Body of pancreas (tissue), 4 donors: ENCODE measurements at places on chromosomes 12 and 14. TPM values are rescaled to one million over a fixed set of nuclear protein-coding genes. Genes with fewer than 3 reads are reported as not detected.
A peak's percentile ranks its signal among the peaks of the same experiment; 100 is the strongest.

NGB gene
- 0.33 TPM for total RNA-seq

ITPR2 gene
- total RNA-seq = 37.4 TPM

NANOG gene
- total RNA-seq = 2.3 TPM

TPH2 gene
- 0.26 TPM for total RNA-seq

NTN4 gene
- 47.7 TPM for total RNA-seq

RILPL2 gene
- total RNA-seq = 2.6 TPM

SUPT16H gene
- total RNA-seq = 34.6 TPM

DNA sequence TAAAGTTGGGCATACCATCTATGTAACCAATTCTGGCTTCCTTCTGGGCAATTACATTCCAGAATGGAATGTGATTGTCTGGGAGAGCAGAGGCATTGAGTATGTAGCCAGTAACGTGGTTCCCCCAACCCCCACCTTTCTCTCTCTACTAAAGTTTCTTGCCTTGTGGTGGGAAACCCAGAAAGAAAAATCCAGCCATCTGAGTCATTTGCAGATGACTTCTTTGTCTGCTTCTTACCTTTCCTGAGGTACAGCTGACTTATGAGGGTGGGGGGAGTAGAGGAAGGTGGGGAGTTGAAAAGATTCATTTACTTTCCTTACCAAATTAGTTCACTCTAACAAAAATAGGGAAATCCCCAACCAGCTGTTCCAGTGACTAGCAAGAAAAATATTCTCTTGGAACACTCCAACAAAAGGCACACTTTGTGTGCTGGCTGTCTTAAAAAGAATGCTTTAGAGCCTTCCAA, 112.1 kb upstream of the FRMD6 start:
- peaks cover 4% of the 10 kb centered on the region for H3K4me1 ChIP-seq
- H3K27me3 ChIP-seq = no peaks in the 10 kb centered on the region
- no peaks in the 10 kb centered on the region for H3K36me3 ChIP-seq
- no peak for DNase-seq

DNA sequence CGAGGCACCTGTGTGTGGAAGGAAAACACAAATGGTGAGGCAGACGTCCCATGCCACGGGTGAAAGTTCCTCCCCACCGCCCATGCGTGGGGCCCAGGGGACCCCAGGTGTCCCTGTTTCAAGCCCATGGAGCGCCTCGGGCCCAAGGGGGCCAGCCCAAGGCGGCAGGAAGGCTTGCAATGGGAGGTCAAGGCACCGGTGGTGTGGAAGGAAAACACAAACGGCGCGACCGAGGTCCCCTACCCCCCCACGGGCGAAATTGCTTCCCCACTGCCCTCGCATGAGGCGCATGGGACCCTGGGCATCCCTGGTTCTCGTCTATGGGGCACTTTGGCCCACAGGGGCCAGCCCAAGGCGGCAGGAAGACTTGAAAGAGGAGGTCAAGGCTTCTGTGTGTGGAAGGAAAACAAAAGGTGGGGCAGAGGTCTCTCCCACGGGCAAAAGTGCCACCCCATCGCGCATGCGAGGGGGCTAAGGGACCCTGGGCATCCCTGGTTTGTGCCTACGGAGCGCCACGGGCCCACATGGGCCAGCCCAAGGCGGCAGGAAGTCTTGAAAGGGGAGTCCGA, 379.4 kb downstream of the ALG10 start:
- no peaks in the 10 kb centered on the region for H3K4me1 ChIP-seq
- H3K27ac ChIP-seq = no peak overlapping the region
- H3K36me3 ChIP-seq = no peaks in the 10 kb centered on the region
- H3K27me3 ChIP-seq = no peaks in the 10 kb centered on the region
- DNase-seq = peak; percentile 1

DNA sequence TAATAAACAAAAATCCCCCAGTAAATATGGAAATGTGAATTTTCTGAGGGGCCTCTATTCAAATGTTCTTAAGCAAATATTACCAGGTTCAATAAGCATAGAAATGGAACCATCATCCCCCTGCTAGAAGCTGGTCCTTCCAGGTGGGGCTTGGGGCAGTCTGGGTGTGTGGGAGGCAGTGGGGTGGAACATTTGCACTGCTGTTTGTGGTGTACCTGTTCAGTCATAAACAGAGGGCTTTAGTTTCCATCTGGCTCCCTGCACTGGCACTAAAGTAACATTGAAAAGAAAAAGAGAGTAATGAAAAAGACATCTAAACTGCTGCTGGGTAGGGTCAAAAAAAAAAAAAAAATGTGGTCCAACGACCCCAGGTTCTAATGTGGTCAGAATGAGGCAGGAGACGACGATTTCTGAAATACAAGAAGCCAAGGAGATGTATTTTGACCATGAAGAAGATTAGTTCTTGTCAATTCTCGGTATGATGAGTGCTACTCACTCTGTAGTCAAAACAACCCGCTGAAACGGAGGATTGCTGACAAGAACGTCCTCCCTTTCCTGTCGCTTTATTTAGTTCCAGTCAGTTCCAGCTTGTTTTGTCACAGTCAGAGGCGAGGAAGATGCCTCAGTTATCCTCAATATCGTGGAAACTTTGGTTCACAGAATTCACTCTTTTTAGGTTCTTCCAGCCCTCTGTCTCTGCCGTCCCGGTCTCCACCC, 44.2 kb upstream of the MANSC4 start:
- H3K4me3 ChIP-seq = no peak overlapping the region
- H3K36me3 ChIP-seq = no peaks in the 10 kb centered on the region
- no peaks in the 10 kb centered on the region for H3K27me3 ChIP-seq
- peaks cover 15% of the 10 kb centered on the region for H3K4me1 ChIP-seq
- H3K27ac ChIP-seq = no peak overlapping the region
- DNase-seq = no peak

DNA sequence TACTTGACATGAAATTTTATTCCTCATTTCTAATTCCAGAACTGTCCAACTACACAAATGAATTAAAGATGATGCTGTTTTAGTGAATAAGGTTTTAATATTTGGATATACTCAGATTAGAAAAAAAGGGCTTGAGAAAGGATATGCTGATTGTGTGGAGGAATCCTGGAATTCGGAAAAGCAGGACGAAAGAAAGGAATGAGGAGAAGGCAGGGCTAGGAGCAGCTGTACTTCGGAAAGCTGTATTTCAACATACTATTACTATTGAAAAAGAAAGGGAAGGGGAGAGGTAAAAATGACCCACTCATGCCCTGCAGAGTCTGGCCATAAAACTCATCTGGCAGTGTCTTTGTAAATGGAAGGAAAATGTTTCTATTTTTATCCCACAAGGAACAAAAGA, 63.1 kb upstream of the PLBD1 start:
- no peaks in the 10 kb centered on the region for H3K27me3 ChIP-seq
- H3K36me3 ChIP-seq = no peaks in the 10 kb centered on the region
- no peak overlapping the region for H3K4me3 ChIP-seq

DNA sequence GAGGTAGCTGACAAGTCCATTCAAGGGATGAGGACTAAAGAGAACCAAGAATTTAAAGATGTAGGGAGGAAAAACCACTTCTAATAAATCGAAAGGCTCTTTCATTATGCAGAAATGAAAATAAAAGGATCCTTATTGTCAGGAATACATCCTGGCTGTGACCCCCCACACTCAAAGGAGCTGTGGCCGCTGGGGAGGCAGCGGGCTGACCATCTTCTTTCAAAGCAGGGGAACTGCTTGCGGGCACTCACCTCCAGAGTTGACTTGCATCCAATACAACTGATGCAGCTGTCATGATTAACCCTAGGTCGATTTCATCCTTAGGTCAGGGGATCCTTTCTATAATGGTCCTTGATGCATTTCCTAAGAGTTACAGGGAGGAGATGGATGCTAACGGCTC, 35.3 kb downstream of the TRAFD1 start:
- H3K4me3 ChIP-seq = no peak overlapping the region
- H3K36me3 ChIP-seq = no peaks in the 10 kb centered on the region
- DNase-seq = no peak
- no peaks in the 10 kb centered on the region for H3K27me3 ChIP-seq
- no peaks in the 10 kb centered on the region for H3K4me1 ChIP-seq

- H3K27me3 ChIP-seq = no peaks in the 10 kb centered on the region
- no peak overlapping the region for H3K4me3 ChIP-seq
- H3K36me3 ChIP-seq = no peaks in the 10 kb centered on the region
- no peak for DNase-seq
- H3K27ac ChIP-seq = no peak overlapping the region
Observed at GRCh38 chr14:89481196-89481595, 64.2 kb upstream of the FOXN3 start.

GRCh38 chr14:90513161-90514014, 116.6 kb downstream of the CALM1 start:
- peak overlapping the region; percentile 85 for H3K27ac ChIP-seq
- peaks cover 74% of the 10 kb centered on the region for H3K4me1 ChIP-seq
- H3K36me3 ChIP-seq = no peaks in the 10 kb centered on the region
- no peak overlapping the region for H3K4me3 ChIP-seq
- DNase-seq = peak; percentile 93

DNA sequence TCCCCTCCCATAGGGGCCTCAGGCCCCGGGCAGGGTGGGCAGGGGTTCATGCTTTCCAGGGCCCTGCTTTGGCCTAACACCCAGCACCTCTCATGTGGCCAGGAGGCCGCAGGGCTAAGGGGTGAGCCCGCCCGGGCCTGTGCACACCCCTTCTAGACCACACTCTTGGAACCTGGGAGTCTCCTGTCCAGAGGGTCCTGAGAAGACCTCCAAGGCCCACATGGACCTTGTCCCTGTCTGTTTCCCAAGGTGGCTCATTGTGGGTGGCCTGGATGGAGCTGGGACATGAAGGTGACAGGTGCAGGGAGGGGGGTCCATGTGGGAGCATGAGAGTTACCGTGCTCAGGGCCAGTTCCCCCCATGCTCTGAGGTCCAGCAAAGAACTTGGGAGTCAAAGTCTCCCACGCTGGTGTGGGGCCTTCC, 11.6 kb downstream of the DLK1 start:
- H3K4me1 ChIP-seq = no peaks in the 10 kb centered on the region
- H3K36me3 ChIP-seq = no peaks in the 10 kb centered on the region
- no peak for DNase-seq
- H3K4me3 ChIP-seq = no peak overlapping the region

GRCh38 chr12:68612202-68612601, 1.5 kb downstream of the RAP1B start:
- no peak for DNase-seq
- H3K4me3 ChIP-seq = peak overlapping the region; percentile 57
- H3K27me3 ChIP-seq = no peaks in the 10 kb centered on the region
- peak overlapping the region; percentile 94 for H3K27ac ChIP-seq
- peaks cover 52% of the 10 kb centered on the region for H3K4me1 ChIP-seq

- H3K27me3 ChIP-seq = no peaks in the 10 kb centered on the region
- no peaks in the 10 kb centered on the region for H3K36me3 ChIP-seq
- H3K4me3 ChIP-seq = no peak overlapping the region
- H3K27ac ChIP-seq = no peak overlapping the region
- peaks cover 6% of the 10 kb centered on the region for H3K4me1 ChIP-seq
Observed at GRCh38 chr14:83826838-83827237, 1703.1 kb upstream of the FLRT2 start.

DNA sequence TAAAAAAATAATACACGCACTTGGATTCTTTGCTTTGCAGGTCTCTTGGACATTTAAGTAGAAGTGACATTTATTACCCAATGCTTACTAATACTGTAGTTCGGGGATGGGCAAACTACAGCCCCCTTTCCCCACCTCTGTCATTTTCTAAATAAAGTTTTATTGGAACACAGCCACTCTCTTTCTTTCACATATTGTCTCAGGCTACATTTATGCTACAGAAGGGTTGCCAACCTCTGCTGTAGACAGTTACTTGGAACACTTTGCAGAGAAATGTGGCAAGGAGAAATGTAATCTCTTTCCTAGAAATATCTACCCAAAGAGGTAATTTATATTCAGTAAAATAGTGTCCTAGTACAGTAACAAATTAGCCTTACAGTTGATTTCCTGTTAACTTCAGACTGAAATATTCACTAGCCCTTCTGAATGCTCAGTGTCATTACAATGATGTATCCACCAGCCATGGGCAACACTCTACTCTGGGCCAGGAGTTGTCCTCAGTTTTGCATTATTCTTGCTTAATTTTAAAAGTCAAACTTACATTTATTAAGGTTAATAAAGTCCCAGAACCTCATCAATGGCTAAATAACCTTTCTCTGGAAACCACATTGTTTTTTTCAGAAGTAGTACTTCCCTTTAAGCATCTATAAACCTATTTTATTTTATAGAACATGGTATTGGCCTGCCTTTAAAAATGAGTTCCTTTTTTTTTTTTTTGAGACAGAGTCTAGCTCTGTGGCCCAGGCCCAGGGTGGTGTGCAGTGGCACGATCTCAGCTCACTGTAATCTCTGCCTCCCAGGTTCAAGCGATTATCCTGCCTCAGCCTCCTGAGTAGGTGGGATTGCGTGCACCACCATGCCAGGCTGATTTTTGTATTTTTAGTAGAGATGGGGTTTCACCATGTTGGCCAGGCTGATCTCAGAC, 269.6 kb upstream of the AMIGO2 start:
- no peak overlapping the region for H3K4me3 ChIP-seq
- no peaks in the 10 kb centered on the region for H3K36me3 ChIP-seq
- no peak for DNase-seq
- no peaks in the 10 kb centered on the region for H3K27me3 ChIP-seq
- peaks cover 27% of the 10 kb centered on the region for H3K4me1 ChIP-seq

DNA sequence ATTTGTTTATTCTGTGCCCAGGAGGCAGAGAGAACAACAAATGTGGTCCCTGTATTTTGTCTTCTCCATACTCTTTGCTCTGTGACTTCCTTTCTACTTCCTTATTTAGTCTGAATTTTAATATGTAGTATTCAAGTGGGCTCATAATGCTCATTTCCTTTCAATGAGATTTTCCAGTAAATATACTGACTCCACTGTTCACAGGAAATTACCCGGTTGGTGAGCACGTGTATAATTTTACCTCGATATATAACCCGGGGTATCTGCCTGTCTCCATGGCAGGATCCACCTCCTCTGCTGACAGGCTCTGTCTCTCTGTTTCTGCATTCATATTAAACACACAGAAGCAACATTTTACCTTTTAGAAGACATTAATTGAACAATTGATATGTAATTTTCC, 166.0 kb downstream of the SLC38A4 start:
- DNase-seq = no peak
- H3K4me3 ChIP-seq = no peak overlapping the region
- H3K36me3 ChIP-seq = no peaks in the 10 kb centered on the region
- no peak overlapping the region for H3K27ac ChIP-seq
- H3K4me1 ChIP-seq = peaks cover 9% of the 10 kb centered on the region

DNA sequence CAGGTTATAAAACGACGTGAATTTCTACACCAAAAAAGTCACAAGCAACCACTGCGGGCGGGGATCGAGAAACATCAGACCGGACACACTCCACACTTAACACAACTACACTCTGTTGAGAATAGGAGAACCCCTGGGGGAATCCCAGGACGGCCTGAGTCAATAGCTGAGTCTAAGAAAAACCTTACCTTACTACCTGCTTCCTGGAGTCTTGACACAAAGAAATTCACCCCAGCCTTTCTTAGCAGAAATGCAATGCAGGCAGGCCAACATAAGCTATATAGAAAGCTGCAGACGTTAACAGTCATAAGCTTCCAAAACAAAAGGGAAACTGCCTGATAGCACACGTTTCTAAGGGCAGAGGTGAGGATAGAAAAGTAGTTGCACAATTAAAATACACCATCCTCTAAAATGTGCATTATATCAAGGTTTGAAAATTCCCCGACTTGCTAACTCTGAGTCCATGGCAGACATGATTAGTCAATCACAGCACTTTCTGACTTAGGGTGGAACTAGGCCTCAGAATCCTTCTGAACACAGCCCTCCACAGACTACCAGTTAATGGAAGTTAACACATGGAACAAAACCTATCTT, 68.0 kb downstream of the CCDC88C start:
- H3K36me3 ChIP-seq = no peaks in the 10 kb centered on the region
- H3K27ac ChIP-seq = no peak overlapping the region
- DNase-seq = no peak

- H3K4me1 ChIP-seq = no peaks in the 10 kb centered on the region
- H3K4me3 ChIP-seq = no peak overlapping the region
- H3K27me3 ChIP-seq = no peaks in the 10 kb centered on the region
- no peak overlapping the region for H3K27ac ChIP-seq
- no peaks in the 10 kb centered on the region for H3K36me3 ChIP-seq
- no peak for DNase-seq
Observed at GRCh38 chr12:131141514-131141913, 187.8 kb downstream of the ADGRD1 start.
